ACHN (cell line): ENCODE measurements at places on chromosomes 5 and 9.

- no peak for DNase-seq
Measured at GRCh38 chr5:4511996-4512656, 628.0 kb upstream of the ADAMTS16 start.

GRCh38 chr9:133976191-133976861 lies 15.8 kb downstream of the VAV2 start:
- DNase-seq: no peak

- no peak for DNase-seq
Measured at GRCh38 chr9:121305269-121305994, 37.5 kb downstream of the GSN start.

- DNase-seq: no peak
Measured at GRCh38 chr5:32597041-32597629, 11.8 kb downstream of the SUB1 start.

GRCh38 chr9:100756217-100756616 lies 178.3 kb downstream of the CAVIN4 start:
- no peak for DNase-seq

GRCh38 chr9:87554976-87555375 lies 57.3 kb downstream of the DAPK1 start:
- no peak for DNase-seq

DNA sequence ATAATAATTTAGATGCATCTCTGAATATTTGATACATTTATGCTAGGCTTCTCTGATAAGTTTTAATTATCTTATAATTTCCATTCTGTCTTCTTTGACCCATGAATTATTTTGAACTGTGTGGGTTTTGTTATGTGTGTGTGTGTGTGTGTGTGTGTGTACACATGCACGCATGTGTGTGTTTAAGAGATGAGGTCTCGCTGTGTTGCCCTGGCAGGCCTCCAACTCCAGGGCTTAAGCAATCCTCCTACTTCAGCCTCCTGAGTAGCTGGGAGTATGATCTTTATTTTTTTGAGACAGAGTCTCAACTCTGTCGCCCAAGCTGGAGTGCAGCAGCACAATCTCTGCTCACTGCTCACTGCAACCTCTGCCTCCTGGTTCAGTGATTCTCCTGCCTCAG lies 75.4 kb downstream of the NDUFAF2 start:
- DNase-seq: no peak

DNA sequence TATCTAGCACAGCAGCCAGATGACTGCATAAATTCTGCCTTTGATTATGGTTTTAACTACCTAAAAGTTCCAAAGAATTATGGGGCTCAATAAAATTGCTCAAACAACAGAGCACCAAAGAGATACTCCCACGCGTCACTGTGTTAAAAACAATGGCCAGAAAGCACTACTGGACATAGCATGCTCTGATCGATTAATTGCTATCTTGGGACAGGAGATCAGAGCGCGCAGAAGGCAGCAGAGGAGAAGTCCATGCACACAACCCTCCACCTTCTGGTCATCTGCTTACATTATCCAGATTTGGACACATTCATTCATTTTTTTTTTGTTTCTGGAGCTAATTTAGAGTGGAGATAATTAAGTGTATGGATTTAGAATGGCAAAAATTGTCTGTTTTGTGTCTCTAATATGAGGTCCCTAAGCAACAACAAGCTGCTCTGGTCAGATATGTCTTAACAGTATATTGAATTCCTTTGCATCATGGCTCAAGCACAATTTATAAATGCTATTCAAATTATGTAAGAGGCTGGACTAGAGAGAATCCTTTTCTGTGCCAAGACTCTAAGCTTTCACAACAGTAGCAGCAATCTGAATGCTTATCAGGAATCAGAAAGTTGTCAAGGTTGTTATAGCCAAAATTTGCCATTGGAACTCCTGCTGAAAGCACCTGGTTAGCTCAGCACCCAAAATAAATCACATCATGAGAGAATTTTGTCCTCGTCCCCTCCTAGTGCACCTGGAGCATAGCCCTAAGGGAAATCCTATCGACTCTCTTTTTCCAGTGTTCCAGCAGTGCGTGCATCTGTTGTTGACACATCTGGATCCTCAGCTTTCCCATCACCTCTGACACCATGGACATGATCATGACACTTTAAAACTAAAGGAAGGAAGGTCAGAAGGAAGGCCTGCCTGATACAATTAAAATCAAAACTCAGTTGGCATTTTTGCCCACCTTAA lies 98.6 kb upstream of the HMHB1 start:
- DNase-seq: no peak

DNA sequence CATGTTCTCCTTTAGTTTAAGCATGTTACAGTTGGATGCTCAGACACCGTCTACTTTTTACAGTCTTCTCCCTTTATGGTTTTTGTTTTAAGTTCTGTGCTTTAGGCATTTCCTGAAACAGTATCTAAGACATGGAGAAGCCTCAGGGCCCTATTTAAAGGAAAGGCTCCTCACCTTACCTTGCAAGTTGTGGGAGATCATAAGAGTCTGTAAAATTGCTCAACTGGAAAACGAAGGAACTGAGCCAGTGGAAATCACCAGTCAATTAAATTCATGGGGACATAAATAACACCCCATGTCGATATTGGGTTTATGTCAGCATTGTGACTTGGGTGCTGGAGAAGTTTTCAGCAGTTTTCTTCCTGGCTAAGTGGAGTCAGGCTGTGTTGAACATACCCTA lies 239.2 kb downstream of the KIF4B start:
- no peak for DNase-seq

- no peak for DNase-seq
Measured at GRCh38 chr5:170380361-170380951, 8.7 kb downstream of the KCNMB1 start.
